ENCODE measurements at places on chromosomes 12 and 14.

DNA sequence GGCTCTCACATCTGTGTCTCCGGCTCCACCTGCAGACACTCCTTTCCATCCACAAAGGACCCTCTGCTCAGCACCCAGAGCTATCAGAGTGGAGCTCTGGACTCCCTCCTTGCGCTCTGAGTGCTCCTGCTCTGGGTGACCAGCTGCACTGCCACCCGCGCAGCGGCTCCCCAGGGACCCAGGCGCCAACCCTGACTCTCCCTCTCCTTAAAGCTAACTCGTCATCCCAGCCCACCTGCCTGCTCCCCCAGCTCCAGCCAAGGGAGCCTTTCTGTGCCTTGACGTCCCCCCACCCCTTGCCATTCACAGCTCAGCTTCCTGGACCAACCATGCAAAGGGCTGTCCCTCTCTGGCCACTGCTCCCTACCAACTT is 99.0 kb downstream of the SETD3 start:
- DNase-seq: no peak

GRCh38 chr14:38044710-38045109 is 163.0 kb upstream of the SSTR1 start:
- DNase-seq: no peak

- DNase-seq: no peak
Observed at GRCh38 chr14:92510972-92511371, 2.6 kb upstream of the RIN3 start.

DNA sequence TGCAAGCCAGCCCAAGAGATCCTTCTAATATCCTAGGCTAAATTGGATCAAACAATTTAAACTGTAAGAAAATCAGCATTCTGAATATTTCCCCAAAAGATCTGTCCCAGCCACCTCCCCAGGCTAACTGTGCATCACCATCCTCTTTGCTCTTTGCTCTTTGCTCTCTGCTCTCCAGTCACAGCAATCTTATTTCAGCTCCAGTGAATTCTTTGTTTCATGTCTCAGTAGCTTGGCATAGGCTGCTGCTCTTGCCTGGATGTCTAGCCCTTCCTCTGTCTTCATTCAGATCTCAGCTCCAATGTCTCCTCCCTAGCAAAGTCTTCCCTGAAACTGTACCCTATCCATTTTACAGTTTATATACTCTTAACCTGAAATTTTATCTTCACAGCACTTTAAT is 399.8 kb upstream of the USP15 start:
- no peak for DNase-seq

DNA sequence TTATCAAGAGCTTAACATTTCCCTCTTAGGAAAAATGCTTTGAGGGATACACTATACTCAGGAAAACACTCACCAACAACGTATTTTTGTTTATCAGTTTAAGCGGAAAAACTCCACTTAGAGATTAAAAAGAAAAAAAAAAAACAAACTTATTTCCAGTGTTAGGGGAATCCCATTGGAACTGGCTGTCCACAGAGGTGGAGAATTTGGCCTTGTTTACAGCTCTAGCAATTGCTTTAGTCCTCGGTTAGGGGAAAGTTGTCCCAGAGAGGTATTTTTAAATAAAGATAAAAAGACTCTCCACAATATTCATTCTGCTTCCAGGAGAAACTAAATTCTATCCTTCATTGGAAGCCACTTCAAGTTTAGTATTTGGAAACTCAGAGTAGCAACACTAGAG is 21.6 kb upstream of the BMP4 start:
- no peak for DNase-seq

DNA sequence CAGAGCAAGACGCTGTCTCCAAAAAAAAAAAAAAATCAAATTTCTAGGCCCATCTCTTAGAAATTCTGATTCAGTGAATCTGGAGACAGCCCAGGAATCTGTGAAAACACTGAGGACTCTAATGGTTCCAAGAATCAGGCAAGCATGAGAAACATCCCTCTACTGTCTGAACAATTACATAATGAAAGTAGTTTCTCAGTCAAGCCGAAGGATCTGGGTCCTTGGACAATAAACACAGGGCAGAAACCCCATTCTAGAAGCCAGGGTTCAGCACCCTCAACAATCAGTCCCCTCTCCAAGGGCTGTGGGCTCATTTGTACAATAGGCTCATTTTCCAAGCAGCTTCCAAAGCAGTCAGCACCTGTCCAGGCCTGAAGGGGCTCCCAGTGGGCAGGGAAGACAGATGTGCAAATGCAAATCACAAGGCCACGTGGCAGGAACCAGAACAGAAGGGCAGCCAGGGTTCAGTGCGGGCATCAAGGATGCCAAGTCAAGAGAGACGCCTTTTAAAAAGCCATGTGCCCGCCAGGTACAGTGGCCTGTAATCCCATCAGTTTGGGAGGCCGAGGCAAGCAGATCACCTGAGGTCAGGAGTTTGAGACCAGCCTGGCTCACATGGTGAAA is 96.1 kb downstream of the KSR2 start:
- DNase-seq: no peak

GRCh38 chr14:63214417-63215196 is 10.4 kb downstream of the RHOJ start:
- DNase-seq: no peak

DNA sequence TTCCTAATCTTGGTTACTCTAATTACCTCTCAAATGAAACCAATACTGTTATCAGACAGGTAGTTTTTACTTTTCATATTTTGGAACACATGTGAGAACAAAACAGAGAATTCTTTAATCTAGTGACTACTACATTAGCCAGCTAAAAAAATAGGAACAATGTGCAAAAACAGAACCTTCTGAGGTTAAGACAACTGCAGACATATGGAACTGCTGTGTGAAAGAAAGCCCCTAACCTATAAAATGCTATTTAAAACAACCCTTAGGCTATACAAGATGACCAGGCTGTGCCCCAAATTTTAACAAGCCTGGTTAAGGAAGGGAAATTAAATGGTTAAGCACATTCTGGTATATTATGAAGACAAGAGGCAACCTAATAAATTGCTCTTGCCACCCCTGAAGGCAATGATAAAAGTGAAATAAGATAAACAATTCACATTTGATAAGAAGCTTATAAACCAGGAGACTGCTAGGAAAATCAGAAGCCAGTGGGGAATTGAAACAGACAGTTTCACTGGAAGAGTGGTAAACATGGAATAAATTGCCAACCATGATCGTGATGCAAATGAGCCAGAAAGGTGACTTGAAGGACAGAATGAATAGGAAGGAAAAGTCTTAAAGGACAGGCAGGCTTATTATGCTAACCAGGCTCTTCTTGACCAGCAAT is 7.4 kb downstream of the GTSF1 start:
- DNase-seq: no peak

DNA sequence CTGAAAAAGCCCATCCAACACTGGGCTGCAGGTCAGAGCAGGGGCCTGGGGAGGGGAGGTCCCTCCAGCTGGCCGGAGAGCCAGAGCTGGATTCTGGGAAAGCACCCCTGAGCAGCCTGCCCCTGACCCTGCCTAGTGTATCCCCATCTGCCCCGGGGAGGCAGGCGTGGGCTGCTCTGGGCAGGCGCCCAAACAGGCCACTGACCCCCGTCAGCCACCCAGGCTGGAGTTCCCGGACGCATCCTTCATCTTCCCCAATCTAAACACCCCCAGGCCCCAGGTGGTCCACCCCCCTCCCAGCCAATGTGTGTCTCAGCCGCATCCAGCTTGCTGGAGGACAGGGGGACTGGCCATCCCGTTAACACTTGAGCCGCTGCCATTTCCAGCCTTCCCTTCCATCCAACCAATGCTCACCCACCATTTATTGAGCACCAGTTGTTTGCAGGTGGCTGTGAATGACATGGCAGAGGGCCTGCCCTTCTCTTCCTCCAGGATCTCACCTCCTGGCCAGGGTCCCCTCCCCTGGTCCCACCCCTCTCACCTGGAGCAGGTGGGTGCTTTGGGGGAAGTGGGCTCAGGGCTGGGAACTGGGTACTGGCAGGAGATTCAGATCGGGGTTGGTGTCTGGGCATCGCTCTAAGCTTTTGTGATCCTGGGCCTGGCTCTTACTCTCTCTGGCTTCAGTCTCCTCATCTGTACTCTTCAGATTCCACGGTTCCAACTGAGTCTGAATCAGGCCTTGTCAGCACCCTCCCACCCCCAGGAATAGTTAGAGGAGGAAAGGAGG is 743 bp upstream of the DTX1 start:
- DNase-seq: no peak

DNA sequence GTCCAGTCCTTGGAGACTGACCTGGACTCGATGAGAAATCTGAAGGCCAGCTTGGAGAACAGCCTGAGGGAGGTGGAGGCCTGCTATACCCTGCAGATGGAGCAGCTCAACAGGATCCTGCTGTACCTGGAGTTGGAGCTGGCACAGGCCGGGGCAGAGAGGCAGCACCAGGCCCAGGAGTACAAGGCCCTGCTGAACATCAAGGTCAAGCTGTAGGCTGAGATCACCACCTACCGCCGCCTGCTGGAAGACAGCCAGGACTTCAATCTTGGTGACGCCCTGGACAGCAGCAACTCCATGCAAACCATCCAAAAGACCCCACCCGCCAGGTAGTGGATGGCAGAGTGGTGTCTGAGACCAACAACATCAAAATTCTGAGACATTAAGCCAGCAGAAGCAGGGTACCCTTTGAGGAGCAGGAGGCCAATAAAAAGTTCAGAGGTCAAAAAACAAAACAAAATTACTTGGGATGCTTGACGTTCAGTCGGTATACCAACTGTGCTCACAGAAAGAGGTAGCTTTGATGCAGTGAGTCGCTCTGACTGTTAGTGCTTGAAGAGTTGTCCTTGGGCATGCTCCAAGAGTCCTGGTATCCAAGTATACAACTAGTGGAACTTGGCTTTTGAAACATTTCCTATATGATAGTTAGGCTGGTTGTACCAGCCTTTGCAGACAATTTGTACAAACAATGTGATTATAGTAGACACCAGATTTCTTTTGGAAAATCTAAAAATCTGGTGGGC is 4.8 kb downstream of the MED6 start:
- no peak for DNase-seq

- no peak for DNase-seq
Observed at GRCh38 chr12:94704452-94705306, 54.3 kb upstream of the TMCC3 start.

GRCh38 chr12:125487336-125487735 is 422.1 kb downstream of the AACS start:
- no peak for DNase-seq

GRCh38 chr12:116659771-116660481 is 77.9 kb downstream of the SPRING1 start:
- DNase-seq: no peak

DNA sequence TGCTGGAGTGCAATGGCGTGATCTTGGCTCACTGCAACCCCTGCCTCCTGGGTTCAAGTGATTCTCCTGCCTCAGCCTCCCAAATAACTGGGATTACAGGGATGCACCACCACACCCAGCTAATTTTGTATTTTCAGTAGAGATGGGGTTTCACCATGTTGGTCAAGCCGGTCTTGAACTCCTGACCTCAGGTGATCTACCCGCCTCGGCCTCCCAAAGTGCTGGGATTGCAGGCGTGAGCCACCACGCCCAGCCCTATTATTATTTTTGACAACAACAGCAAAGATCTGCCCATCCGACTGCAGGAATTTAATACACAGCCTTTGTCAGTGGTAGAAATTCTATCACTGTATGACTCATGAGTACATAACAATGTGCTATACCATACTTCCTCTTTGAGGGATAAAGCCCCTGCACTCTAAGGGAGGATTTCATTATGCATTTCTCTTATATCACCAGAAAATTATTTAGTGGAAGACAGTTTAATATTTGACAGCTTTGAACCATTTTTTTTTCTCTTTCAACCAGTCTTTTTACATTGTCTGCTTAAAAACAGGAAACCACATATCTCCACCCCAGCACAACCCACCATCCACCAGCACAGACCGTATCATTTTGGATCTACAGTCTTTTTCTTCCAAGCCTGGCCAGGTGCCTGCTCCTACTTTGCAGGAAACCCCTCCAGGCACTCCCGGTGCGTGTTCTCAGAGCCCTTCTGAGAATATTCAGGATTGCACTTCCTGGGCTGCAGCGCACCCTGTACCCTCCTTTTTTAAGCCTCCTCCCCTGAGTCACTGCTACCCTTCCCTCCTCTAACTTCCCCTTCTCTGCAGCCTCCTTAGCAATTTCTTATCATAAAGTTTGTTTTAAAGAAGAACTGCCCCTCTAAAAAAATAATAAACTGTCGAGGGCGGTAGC is 594 bp downstream of the ARHGDIB start:
- DNase-seq: peak; percentile 73

GRCh38 chr14:105146181-105146975 is 22.2 kb downstream of the JAG2 start:
- DNase-seq: no peak

GRCh38 chr14:65260786-65261185 is 151.7 kb upstream of the FUT8 start:
- no peak for DNase-seq

DNA sequence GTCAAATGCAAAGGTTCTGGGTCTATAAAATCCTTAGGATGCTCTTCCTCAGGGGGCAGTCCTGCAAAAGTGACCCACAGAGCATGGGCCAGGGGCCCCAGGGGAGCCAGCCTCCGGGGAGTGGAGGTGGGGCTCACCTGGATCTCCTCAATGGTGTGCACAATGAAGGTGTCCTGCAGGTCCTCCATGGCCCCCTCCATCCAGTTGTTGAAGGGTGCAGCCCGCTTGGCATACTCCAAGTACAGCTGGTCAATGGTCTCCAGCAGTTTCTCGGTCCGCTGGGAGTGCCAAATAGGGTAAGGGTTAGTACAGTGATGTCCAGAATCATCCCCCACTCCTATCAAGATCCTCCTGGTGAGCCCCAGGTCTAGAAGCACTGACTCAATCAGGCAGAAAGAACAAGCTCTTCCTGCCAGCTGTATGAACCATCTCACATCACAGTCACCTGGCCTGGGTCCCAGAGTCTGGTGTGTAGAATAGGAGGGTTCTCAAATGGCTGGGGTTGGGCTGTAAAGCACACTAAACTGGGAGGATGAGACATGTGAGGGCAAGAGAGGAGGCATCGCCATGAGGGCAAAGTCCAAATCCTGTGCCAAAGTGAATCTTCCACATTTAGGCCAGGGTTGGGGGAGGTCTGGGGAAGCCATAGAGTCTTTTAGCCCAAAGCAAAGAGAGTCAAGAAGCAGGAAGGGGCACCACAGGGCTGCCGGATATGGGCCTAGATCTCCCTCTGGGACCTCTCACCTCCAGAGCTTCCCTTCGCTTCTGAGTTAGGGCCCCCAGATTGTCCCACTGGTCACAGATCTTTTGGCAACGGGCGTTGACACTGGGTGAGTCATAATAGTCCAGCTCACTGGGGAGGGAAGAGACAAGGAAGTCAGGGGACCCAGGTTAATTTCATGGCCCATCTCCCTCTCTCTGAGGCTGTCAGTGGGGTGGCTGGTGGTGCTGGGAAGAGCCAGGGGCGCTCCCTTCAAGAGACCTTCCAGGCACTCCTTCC is 91.5 kb upstream of the ZFP36L1 start:
- no peak for DNase-seq

All from CD4-positive, alpha-beta T cell treated with Interleukin-12 subunit alpha and Interleukin-12 subunit beta, for 1 hour (primary cell).